ENCODE measurements at places on chromosomes 2 and 18. TPM values are rescaled to one million over a fixed set of nuclear protein-coding genes. Genes with fewer than 3 reads are reported as not detected.

DNA sequence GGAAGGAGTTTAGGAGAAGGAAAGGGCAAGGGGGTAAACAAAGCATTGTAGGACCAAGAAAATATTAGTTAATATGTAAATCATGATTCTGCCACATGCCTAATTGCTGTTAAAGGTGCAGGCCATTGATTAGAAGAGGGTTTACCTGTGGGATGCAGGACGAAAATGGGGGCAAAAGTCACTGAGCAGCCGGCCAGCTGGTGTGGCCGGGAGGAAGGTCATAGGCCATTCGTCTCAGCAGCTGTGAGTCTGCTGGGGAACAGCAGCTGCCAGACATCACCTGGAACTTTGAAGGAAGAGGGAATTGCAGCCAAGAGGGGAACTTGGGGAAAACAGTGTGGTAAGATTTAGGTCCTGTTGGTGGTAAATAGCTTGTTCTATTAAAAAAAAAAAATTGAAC is 184.4 kb downstream of the DYSF start:
- no peak for DNase-seq

GRCh38 chr2:43751476-43751990 is 22.3 kb upstream of the DYNC2LI1 start:
- no peak for DNase-seq

DNA sequence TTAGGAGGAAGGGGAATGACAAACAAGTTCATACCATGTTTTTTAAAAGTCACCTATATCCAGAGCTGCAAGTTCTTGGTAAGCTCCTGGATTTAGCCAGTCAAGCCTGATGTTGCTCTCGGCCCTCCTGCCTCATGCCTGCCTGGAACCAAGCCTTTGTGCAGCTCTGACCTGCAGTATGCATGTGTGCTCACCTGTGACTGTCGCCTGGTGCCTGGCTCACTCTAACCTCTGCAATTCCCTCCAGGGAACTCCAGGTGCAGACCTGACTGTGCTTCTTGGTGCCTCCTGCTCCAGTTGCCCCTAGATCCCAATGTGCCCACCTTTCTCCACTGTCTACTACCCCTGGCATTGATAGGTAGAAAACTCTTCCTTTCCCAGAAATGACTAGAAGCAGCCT is 85.1 kb upstream of the ZBTB14 start:
- no peak for DNase-seq

GRCh38 chr18:33560686-33561370 is 17.2 kb upstream of the ASXL3 start:
- DNase-seq: peak; percentile 22

GRCh38 chr2:24985511-24985910 is 13.8 kb upstream of the DNAJC27 start:
- no peak for DNase-seq

DNA sequence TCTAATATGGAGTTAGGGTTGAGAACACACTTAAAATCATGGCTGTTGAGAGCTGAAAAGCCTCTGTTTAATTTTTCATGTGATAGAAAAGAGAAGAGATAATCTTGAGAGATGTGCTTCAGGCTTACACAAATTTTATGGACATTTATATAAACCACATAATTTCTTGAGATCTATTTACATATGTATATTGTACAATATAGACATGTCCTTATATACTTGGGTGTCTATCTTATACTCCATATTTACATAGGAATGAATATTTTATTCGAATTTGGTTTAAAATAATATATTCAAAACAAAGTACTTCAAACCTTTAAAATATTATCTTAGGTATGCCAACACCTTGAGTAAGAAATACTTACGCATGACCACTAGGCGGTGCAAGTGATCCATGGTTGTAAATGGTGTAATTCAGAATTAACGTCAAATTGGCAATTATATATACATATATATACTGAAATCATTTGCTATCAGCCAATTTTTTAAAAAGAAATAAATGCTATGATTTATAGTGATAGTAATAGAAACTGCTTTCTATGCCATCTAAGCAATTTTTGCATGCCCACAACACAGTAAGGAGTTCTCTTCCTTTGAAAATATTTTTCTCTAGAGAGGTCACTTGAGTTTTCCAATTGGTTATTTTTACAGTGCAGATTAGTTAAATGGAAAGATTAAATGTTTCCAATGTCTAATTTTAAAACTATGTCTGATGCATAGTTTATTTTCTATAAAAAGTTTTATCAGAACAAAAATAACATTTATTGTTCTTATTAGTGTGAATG is 37.6 kb upstream of the SPAG16 start:
- DNase-seq: peak; percentile 46

GRCh38 chr2:151947813-151948165 is 119.6 kb upstream of the ARL5A start:
- no peak for DNase-seq

GRCh38 chr18:44988821-44989587 is 308.3 kb downstream of the SETBP1 start:
- DNase-seq: no peak

DNA sequence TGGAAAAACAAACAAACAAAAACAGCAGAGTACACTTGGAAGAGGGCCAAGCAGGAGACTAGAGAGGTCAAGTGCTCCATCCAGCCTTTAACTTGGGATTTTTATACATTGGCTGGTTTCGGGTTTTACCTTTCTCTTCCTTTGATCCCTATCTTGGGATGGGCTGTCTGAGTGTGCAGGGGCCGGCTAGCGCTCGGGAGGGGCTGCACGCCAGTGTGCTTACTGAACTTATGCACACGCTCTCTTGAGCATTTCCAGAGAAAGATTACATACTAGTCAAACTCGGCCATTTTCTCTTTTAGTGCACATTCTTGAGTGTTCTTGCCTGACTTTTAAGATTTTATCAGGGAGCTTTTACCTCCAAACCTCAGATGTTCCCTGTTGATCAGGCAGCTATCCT is 707.8 kb downstream of the DSC3 start:
- DNase-seq: no peak

DNA sequence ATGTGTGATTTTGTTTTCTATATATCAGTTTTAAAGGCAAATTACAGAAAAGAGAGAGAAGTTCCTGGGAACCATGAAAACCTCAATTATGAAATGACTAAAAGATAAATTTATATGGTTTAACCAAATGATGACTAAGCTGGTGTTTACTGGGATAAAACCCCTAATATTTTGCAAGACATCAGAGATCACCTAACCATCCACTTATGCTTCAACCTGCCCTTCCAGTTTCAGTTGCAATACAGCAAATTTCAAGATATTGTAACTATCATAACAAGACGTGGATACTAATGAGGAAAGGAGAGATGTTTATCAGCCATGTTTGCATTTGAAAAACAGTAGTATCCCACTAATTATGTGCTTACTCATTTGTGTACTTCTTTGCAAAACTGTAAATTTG is 108.2 kb downstream of the GAREM1 start:
- DNase-seq: no peak

GRCh38 chr2:227921648-227922047 is 50.2 kb downstream of the DAW1 start:
- DNase-seq: peak; percentile 20

DNA sequence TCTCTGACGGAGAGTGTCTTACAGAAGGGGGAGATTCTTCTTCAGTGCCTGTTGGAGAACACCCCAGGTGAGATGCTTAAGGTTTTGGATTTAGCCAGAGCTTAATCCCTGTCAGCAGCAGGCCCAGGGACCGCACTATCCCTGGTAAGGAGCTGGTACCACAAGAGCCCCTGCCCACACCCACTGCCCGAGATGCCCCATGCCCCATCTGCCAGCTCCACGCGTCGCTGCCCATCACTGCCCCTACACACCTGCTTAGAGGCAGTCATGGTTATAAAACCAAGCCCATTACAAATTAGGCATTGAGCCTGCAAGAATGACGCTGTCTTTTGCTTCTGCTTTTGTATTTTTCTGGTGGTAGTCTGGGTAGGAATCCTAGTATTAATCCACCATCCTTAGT is 21.7 kb downstream of the CEP68 start:
- no peak for DNase-seq

DNA sequence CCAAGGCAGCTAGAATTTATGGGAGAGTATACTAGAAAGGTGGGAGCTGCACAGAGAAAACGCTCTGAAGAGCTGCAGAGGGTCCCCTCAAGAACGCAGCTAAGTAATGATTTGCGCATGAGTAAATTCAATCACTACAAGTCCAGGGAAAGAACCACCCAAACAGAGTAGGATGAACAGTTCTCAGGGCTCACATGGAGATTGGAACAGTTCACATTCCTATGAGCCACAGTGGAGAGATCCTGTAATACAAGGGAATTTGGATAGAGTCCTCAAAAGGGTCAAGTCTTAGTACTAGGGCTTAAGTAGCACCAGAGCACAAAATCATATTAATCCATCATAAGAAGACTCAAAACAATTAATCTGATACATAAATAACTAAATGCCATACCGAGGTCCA is 12.7 kb downstream of the OLA1 start:
- DNase-seq: no peak

GRCh38 chr18:53657257-53657656 is 567.2 kb downstream of the MBD2 start:
- DNase-seq: no peak

- DNase-seq: peak; percentile 90
Observed at GRCh38 chr2:43221763-43222474, 4.5 kb downstream of the ZFP36L2 start.

DNA sequence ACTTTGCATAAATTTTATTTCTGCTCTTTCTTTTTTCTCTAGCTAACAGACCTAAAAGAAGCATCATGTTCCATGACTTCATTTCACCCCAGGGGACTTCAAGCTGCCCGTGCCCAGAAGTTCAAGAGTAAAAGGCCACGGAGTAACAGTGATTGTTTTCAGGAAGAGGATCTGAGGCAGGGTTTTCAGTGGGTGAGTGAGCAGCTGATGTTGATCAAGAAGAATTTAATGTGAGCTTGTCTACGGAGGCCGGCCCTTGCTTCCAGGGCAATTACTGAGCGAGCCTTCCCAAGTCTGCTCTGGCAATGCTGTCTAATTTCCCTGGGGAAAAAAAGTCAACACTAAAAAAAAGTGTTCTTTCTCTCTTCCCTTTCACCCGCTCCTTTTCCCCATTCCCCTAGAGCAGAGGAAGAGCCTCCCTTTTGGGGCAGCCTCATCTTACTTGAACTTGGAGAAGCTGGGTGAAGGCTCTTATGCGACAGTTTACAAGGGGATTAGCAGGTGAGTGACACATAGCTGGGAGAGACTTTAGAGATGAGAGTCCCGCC is 1.2 kb downstream of the CDK15 start:
- DNase-seq: peak; percentile 22

DNA sequence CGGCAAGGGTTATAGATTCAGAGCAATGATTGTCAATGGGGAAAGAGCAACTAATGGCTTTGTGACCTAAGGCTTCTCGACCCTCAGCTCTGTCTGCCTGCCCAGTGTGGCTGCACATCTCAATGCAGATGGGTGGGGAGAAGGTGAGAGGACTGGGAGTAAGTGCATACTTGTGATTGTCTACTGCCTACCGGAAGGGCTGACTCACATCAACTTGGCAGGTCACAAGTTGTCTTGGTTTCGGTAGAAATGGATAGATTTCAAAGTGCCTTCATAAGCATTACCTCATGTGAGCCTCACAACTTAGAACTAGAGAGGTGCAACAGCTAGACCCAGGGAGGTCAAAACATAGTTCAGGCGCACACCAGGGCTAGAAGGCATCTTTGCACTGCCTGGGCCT is 29.4 kb downstream of the STAT1 start:
- DNase-seq: no peak

DNA sequence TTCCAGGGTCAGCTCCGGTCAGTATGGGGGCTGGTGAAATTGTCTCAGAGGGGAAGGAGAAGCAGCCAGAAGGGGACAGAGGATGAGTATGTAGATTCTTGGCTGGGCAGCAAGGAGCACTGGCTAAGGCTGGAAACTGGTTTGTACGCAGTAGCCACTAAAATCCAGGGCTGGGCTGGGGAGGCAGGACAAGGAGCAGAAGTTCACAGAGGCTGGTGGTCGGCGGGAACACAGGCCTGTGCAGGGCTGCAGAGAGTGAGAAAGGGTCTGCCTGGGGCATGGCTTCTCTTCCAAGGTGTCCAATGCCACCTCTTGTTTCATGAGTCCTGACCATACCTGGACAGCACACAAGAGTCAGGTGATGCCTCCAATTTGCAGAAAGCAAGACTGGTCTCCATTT is 94.4 kb upstream of the HDAC4 start:
- DNase-seq: no peak

DNA sequence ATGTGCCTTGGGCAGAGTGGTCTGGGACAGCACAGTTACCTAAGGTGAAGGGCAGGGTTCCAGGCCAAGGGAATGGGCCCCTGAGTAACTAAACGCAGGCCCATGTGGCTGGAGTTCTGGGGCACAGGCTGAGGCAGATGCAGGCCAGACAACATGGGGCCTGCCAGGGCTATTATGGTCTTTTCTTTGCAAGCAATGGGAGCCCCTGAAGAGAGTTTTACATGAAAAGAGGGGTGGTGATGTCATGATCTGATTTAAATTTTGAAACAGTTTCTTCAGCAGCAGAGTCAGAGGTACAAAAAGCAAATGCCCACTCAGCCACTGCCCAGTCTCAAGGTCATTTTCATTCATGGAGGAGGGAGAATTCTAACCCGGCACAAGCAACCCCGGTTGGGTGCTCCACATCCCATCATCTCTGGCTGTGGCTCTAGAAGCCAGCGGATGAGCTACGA is 5.6 kb downstream of the CHST10 start:
- no peak for DNase-seq

DNA sequence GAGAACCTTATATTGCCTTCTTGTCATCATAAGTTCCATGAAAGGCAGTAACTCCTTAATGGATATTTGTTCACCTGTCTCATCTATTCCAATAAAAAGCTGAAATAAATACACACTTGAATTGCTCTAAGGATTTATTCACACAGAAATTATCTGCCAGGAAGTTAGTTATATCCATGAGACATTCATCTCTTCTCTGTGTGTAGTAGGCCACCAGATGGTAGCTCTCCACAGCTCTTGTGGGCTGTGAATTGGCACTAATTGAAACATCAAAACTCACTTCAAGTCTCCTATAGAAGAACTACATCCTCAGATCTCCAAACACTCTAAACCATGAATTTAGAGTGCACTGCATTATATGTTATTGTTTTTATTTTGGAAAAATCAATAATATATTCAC is 189.6 kb downstream of the DSC3 start:
- no peak for DNase-seq

Gene SCN7A
- 6.7 TPM for total RNA-seq

Gene CARF
- total RNA-seq: 3.8 TPM

Gene SAP130
- 30.6 TPM for total RNA-seq

Gene CACNB4
- total RNA-seq: 1.0 TPM

Gene MAP3K19
- total RNA-seq: not detected

Gene FSHR
- not detected for total RNA-seq

Gene CCDC141
- 0.42 TPM for total RNA-seq

Gene DCDC2C
- not detected for total RNA-seq

Gene MAP4K3
- 30.9 TPM for total RNA-seq

Gene PSME4
- total RNA-seq: 56.3 TPM

Gene COL3A1
- 119 TPM for total RNA-seq

Gene HES6
- 79.5 TPM for total RNA-seq

Gene EPB41L3
- 78.0 TPM for total RNA-seq

Gene GALNT5
- 52.4 TPM for total RNA-seq

Gene APCDD1
- total RNA-seq: 5.6 TPM

Gene MAT2A
- 105 TPM for total RNA-seq

Gene RUFY4
- total RNA-seq: not detected

Gene CYP27A1
- total RNA-seq: 54.0 TPM

Data from colonic mucosa (tissue), 4 donors.